ENCODE measurements at places on chromosomes 2 and 18.
A peak's percentile ranks its signal among the peaks of the same experiment; 100 is the strongest.

DNA sequence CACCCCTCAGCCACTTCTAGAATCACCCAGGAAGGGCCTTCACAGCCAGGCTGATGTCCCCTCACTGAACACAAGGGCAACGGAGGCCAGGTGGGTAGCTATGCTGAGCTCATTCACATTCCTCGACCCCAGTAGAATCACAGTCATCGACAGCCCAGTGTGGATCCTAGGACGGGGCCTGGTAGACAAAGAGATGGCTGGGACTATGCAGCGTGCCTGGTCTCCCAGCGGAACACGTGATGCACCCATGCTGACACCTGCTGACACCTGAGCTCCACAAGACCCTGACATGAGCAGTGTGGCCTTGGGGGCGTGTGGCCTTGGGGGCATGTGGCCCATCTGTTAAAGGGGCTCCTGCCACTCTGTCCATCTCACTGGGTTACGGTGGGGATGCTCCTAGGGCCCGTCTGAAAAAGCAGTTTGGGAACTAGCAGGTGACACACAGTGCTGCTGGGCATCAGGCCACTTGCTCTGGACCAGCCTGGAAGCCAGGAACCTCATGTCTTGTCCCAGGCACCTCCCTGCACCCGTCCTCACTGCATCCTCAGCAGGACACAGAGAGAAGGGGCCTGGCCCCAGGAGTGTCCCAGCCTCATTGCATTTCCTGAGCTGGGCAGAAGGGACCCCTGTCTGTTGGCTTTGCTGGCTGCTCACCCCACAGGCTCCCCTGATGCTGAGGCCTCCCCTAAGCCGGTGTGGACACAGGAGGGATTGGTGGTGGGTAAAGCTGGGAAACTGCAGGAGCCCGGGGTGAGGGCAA is 9.7 kb downstream of the ECEL1 start:
- DNase-seq, result no peak

- DNase-seq, result no peak
These were observed 426.4 kb downstream of the MBD2 start for GRCh38 chr18:53797998-53798495.

- DNase-seq, result no peak
These were observed 22.4 kb upstream of the SLC25A52 start for GRCh38 chr18:31783059-31783458.

- no peak for DNase-seq
These were observed 46.5 kb downstream of the CENPO start for GRCh38 chr2:24839729-24840128.

GRCh38 chr2:68469935-68470334 is 2.5 kb downstream of the APLF start:
- DNase-seq, result no peak

GRCh38 chr2:109609352-109610024 is 4.3 kb downstream of the SEPTIN10 start:
- DNase-seq, result no peak

- DNase-seq, result no peak
These were observed 270.9 kb upstream of the TCF4 start for GRCh38 chr18:55858661-55859515.

- no peak for DNase-seq
These were observed 36.6 kb downstream of the EHBP1 start for GRCh38 chr2:62741954-62742722.

DNA sequence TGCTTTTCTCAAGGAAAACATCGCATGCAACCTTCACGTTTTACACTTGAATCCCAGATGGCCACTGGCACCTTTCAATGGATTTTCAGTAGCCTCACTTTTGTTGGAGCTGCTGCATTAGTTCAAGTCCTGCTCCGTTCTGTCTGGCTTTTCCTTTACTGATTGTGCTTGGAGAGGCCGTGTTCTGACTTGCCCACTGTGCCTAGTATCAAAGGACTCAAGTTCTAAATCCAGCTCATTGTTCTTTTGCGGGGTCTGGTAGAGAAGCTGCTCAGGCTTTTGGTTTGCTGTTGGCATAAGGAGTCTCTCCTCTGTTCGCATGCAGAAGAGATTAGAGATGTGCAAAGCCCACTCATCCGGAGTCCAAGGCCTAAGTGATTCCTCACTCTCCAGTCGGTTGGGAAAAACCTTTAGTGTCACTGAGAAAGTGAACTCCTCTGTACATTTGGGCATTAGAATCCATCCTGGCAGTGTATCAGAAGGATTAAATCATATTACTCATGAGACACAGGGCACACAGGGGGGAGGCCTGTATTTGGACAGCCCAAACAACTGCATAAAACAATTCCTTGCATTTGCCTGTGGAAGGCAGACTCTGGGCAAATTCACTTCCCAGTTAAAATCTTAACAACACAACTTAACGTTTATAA is 69.7 kb downstream of the NCK2 start:
- no peak for DNase-seq

- DNase-seq, result no peak
These were observed 20.5 kb downstream of the FHL2 start for GRCh38 chr2:105378276-105378840.

DNA sequence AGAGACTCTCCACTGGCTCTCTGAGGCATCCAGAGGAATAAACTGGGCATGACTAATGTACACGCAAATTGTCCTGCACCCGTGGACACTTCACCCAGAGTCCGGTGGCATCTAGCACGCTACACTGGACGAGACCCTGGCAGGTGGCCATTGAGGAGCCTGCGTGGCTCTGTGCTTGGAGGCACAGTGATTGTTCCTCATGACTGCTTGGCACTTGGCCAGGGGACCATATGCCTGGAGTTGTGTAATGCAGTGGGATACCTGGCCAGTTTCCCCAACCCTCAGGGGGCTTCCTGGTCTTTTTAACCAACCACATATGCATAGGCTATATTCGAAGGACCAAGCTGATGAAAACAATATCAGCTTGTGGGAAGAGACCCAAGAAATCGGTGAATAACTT is 66.6 kb downstream of the MTCL1 start:
- DNase-seq, result no peak

DNA sequence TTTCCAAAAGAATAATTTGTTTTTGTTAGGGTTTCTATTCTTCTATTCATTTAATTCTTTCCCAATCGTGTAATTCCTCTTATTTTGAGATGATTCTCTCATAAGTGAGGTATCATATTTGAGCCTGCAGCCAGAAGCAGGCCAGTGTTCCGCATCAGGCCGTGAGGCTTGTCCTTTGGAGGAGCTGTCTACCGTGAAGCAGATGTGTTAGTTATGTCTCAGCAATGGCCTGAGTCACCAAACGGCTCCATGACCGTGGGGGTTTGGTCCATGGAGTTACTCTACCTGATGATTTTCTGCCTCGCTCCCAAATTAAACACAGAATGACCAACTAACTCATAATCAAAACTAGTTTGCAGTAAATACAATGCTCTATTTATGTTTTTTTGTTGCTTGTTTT is 64.2 kb upstream of the TMEM87B start:
- DNase-seq, result no peak

DNA sequence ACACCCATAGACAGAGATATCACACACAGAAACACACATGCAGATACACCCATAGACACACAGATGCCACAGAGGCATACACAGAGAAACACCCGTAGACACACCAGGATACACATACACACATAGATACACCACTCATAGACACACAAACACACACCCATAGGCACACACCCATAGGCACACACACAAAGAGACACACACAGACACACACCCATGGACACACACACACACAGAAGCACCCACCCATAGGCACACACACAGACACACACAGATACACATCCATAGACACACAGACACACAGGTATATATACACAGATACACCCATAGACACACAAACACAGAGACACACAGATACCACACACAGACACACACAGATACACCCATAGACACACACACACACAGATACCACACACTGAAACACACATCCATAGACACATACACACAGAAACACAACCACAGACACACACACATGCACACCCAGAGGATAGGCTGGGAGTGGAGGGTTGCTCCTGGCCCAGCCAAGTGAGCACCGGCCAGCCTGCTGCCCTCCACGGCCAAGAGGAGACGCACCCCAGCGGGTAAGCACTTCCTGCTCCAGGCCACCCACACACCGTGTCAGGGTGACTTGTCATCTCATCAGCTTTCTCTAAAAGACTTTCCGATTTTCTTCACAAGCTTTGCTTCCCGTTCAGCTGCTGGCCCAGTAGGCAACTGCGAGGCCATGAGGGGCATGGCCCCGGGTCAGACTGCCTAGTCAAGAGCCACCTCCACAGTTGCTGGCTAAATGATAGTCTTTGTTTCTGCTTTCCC is 14.1 kb upstream of the CNNM3 start:
- no peak for DNase-seq

DNA sequence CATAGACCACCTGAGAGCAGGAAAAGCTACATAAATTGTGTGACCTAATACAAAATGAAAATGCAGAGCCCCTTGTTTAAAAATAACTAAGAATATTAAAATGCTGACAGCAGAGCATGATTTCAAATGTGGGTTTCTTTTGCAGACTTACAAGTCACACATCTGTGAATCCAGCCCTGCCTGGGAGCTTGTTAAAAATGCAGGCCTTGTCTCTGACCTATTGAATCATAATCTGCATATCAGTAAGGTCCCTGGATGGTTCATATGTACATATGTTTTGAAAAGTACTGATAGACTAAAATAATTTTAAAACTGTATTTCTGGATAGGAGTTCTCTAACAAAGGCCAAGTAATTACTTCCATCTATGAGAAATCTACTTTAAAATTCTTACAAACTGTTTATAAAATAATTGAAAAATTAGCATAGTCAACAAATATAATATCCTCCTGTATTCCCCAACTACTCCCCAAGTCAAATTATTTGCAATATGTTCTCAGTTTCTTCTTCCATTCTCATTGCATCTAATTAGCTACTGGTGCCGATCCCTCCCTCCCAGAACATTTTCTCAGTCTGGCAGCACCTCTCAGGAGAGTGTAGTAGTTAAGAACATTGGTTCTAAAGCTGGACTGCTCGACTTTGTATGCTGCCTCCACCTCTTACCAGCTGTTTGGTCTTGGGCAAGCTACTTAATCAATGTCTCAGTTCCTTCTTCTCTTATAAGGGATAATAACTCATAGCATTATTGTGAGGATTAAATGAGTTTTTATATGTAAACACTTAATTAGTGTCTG is 1040.4 kb upstream of the CDH2 start:
- no peak for DNase-seq

GRCh38 chr18:48991676-48992075 is 40.9 kb upstream of the SMAD7 start:
- DNase-seq, result no peak

GRCh38 chr2:100178085-100178788 is 35.8 kb upstream of the AFF3 start:
- peak; percentile 37 for DNase-seq

DNA sequence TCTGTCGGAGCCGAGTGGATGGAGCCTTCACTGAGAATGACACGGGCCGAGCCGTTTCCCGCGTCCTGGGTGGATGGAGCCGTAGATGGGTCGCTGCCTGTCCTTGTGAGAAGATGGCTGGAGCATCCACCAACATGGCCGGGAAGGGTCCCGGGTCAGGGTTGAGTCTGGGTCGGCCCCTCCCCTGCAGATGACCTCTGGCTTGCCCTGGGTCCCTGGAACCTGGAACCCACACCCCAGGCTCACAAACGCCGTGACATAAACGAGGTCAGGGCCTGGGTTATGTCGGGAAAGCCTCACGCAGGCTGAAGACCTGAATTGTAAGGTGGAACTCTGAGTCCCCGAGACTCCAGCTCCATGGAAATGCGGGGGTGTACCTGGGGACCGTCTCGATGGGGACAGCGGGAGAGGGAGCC is 94.9 kb downstream of the NFATC1 start:
- DNase-seq, result no peak

- no peak for DNase-seq
These were observed at the start of gene EPB41L3 for GRCh38 chr18:5543773-5544389. TSS of gene EPB41L3 (minus strand) at chr18:5543997. CDS start at chr18:5489183, 54,814 bp downstream.

- DNase-seq, result no peak
These were observed 51.9 kb upstream of the ZBTB7C start for GRCh38 chr18:48460929-48461583.

DNA sequence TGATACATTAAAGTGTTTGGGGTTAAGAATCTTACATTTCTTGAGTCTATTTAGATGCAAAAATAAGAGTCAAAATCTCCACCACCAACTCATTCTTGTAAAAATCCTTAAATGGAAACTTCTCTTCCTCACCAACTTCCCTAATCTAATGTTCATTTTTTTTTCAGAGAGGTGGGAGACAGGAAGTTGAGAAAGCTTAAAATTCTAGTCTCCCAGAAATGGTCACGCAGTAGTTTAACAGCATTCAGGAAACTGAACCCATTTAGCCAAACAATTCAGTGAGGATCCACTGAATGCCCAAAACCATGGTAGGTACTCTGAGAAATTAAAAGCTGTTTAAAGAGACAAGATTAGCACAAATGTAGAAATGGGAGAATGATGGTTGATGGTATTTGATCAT is 69.0 kb downstream of the TXNL1 start:
- DNase-seq, result no peak

DNA sequence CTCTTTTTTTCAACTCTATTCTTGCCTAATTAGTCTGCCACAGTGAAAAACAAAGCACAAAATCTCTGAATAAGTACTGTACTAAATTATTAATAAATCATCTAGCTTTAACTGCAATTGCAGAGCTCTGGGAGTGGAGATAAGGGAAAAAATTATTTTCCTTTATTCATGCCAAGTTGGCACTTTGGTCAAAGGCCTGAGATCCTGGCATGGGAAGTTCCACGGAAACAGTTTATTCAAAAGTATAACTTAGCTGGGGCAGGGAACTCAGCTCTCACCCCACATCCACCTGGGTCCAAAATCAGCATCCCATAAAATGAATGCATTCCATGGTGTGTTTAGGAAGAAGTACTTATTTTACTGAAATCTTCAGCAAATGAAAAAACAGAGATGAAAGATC is 185.2 kb upstream of the APCDD1 start:
- no peak for DNase-seq

- no peak for DNase-seq
These were observed 209.3 kb upstream of the SALL3 start for GRCh38 chr18:78770139-78770822.

DNA sequence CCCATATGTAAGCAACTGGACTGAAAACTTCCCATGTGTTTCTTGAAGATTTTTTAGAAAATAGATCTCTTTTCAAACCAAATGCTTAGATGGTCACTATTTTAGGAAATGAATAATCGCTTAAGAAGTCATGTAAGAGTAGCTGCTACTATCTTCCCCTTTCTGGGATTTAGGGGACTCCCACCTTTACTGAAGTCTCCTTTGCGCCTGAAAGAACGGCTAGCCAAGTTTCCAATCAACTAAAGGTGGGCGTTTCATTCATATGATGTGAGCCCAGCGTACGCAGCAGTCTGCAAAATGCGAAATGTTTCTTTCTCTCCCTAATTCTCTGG is 1.1 kb downstream of the DIPK1C start:
- no peak for DNase-seq

DNA sequence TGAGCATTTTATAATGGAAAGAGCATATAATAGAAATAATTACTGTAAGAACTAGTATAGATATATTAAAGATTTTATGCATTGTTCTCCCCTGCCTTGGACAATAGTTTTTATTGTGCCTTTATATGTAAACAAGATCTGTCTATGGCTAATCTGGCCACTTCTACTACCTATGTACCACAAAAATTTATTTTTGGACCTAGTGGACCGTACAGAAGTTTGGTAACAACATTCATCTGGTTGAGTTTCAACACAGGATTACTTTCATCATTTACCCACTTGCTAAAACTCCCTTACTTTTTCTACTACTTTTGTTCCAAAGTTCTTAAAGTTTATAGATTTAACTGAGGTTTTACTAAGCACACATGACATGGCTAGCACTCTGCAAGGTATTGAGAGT is 13.2 kb upstream of the MYOM1 start:
- DNase-seq, result no peak

Measured in activated CD4-positive, alpha-beta T cell treated with anti-CD3 and anti-CD28 coated beads, Interleukin-2, Interleukin-4, amounts not matched to agents 100 ng/mL and 50 ng/mL, durations not matched to agents 16 hours and 8 hours (primary cell).